ENCODE measurements at places on chromosomes 5 and 9. TPM values are rescaled to one million over a fixed set of nuclear protein-coding genes. Genes with fewer than 3 reads are reported as not detected.

GRCh38 chr5:179828756-179829421, 8.2 kb downstream of the SQSTM1 start:
- no peak for DNase-seq

DNA sequence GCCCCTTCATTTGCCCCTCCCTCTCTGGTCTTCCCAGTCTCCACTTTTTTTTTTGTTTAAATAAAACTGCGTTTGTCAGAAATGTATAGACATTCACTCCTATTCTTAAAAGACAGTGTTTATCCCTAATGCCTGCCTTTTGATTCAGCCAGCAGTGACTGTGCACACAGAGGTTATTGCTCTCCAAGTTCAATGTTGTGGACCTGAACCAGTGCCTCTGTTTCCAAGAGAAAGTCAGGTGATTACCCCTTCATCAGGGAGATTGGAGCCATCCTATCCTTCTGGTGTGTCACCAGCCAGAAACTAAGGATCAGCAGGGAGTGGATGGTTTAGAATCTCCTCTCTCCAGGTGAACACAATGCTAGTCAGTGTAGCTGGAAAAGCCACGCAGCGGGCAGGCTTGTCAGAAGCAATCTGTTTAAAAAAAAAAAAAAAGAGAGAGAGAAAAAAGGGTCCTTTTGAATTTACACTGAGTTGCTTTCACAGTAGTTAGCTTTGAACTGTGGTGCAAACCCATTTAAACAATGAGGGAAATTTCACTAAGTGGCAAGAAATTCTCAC, 167.5 kb upstream of the DMRT1 start:
- no peak for DNase-seq

GRCh38 chr5:62786099-62786498, 207.5 kb downstream of the LRRC70 start:
- DNase-seq, result no peak

- DNase-seq, result no peak
Measured at GRCh38 chr9:85645909-85646627, 95.7 kb downstream of the AGTPBP1 start.

The PCDHGA4 gene
- 0.17 TPM for total RNA-seq

The PHF24 gene
- not detected for total RNA-seq

All from M059J (cell line).